ENCODE measurements at places on chromosomes 4 and X.

GRCh38 chr4:4325321-4325720 lies 35.3 kb downstream of the ZBTB49 start:
- DNase-seq = no peak

DNA sequence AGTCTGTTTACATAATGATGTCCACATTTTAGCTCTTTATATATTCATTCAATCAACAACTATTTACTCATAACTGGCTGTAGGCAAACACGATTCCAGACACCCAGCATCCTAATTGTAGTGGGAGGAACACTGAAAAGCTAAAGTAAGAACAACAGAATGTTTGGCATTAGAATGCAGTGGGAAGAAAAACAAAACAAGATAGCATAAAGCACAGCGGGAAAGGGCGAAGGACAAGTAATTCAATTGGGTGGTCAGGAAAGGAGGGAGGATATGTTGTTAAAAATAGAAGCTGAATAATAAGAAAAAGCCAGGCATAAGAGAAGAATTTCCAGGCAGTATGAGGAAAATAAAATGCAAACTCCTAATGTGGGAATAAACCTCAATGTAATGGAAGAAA lies 189.5 kb upstream of the FAT4 start:
- no peak for DNase-seq

- DNase-seq = no peak
Observed at GRCh38 chrX:80139564-80139963, 125.0 kb downstream of the TBX22 start.

DNA sequence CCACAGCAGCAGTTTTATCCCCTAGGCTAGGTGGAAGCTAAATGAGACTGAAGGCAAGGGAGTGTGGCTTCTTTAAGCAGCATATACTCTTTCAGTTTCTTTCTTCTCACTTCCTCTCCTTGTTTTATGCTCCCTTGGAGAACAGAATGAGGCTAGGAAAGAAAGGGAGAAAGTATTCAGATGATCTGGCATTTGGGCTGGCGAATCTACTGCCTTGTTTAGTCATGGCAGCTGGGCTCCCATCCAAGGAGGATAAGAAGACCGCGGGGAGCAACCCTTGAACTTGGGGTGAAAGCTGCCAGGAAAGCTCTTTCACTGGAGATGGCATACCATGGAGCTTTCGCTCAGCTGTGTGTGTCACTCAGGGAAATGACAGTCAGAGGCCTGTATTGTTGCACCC lies 72.1 kb downstream of the ARHGEF38 start:
- no peak for DNase-seq

GRCh38 chr4:7415927-7416686 lies 18.6 kb downstream of the PSAPL1 start:
- no peak for DNase-seq

- no peak for DNase-seq
Observed at GRCh38 chrX:65608026-65608425, 59.4 kb upstream of the MSN start.

- peak; percentile 1 for DNase-seq
Observed at GRCh38 chrX:97790850-97791249, 907.1 kb downstream of the RPA4 start.

DNA sequence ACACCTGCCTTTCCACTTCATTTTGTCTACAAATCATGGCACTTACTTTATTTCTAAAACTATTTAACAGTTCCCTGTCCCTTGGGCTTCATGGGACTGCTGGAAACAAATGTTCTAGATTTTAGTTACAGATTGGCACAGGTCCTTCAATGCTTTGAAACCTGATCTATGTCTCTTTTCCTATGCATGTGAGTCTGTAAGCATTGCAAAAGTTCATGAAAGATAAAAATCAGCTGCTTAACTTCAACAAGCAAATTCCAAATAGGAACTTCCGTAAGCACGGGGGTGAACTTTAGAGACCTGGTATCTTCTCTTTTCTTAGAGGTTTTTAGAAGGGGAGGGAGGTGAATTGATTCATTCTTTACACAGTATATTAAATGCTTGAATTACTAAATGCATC lies 9.5 kb downstream of the LGI2 start:
- no peak for DNase-seq

GRCh38 chr4:74682567-74683359 lies 111.6 kb downstream of the BTC start:
- DNase-seq = no peak

DNA sequence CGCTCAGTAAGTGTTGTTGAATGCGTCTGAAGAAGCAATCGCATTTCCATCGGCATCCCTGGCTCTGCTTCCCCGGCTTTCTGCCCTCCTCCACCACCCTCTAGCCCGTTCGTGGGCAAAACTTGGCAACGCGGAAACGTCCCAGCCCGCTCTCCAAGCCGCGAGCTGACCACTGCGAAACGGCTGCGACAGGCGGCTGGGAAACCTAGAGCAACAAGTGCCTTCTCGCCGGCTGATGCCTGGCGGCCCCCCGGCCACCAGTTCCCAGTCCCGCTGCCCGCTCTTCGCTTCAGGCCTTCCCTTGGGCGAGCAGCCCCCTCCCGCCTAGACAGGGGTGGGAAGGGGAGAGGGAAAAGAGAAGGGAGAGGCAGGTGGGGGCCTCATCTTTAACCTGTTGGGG lies 837 bp downstream of the CITED1 start:
- no peak for DNase-seq

GRCh38 chr4:7964890-7965662 lies 25.4 kb upstream of the AFAP1 start:
- peak; percentile 41 for DNase-seq

- DNase-seq = no peak
Observed at GRCh38 chrX:150767475-150768131, 74.4 kb downstream of the MTMR1 start.

- DNase-seq = no peak
Observed at GRCh38 chrX:8204943-8205342, 33.9 kb upstream of the VCX2 start.

DNA sequence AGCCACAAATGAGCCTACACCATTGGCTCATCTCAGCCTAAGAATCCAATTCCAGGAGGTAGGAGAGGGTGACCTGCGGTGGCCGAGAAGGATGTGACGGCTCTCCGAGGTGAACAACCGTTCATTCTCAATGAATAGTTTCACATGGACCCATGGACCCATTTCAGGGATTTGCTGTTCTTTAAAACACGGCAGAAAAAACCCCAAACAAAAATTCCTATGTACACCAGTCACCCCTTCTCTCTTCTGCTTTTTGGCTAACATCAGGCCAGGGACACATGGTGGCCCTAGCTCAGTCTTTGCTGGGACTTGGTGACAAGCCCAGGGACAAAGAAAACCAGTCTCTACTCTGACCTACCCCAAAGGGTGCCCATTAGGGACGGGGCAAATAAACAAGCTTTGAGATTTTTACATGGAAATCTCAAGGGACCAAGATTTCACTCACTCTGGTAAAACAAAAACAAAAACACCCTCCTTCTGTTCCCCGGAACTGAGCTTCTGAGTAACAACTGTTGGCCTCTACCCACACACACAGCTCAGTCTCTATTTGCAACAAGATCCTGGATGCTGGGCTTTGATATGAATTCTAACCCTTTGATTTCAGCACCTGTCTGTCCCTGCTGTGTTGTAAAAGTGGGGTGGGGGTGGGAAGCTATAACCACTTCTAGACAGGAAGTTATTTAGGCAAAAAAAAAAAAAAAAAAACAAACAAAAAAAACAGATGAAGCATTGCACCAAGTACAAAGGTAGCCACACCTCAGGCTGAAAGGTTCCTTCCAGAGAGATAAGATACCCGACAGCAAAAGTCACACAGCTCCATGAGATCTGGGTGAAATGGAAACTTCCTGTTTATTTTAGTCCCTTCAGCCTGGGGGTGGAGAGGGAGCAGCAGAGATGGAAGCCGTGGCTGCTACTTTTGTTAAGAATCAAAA lies 49.0 kb downstream of the DDX3X start:
- no peak for DNase-seq

- no peak for DNase-seq
Observed at GRCh38 chr4:16043642-16044498, 40.0 kb downstream of the PROM1 start.

DNA sequence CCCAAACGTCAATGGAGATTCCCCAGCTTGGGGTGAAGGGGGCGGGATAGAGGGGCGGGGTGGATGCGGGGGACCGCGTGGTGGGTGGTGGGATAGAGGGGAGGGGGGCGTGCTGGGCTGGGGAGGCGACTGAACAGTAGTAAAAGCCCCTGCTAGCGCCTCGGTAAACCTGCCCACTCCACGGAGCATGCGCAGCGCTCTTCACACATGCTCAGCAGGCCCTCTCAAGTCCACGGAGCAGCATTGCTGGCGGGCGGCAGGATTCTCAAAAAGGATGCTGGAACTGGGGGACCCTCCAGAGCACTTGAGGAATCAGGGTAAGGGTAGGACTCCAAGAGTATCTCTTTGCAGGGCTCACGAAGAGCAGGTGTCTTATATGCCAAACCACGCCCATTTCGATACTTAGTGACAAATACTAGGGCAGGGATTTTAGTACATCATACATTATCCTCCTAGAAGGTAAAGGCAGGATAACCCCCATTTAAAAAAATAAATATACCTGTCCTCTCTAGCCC lies 378 bp upstream of the RPS6KA6 start:
- DNase-seq = no peak

DNA sequence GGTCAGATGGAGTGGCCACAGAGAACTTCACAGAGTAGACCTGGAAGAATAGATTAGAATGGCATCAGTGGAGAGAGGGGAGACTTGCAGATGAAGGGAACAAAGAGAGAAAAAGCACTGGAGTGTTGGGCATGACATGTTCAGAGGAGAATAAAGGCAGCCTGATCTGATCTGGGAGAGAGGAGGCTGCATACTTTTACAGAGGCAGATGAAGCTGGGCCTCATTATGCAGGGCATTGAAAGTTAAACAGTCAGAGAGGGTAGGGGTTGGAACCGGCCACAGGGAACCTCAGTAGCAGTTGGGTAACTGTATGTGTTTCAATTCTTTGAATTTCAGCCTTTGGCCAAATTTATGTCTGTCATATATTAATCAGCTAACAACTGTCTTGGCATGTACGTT lies 61.2 kb downstream of the SH3BGRL start:
- DNase-seq = no peak

DNA sequence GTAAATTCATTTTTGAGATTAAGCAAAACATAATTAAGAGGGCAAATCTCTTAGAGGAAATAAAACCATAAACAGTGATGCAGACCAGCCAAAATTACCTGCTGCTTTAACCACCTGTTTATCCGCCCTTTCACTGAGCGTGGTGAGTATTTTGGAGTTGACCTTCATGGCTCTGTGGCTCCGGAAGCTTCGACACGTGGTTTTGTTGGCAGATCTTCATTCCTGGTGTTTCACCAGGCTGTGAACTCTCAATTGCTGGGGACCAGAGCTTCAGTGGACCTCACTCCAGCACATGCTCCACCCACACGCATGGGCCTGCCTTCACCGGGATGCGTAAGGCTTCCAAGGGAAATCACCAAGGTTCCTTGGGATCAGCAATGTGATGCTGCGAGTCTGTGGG lies 83.8 kb downstream of the FHDC1 start:
- no peak for DNase-seq

- no peak for DNase-seq
Observed at GRCh38 chr4:152572417-152573086, 36.7 kb upstream of the FBXW7 start.

- no peak for DNase-seq
Observed at GRCh38 chrX:13760426-13760825, 25.9 kb downstream of the OFD1 start.

DNA sequence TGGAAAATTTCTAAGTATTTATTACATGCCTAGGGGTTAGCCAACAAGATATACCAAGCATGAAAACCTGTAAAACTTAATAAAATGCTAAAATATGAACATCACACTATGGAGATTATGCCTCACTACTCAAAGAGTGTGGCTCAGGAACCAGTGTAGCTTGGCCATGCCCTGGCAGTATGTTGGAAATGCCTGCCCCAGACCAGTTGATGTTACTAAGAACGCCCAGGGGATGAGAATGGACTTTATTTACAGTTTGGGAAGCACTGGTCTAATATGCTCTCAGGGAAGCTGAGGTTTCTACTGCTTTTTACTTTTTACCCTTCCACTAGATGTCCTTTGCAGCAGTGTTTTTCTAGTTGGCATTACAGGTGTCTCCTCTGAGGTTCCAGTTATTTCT lies 23.7 kb upstream of the TXLNG start:
- DNase-seq = no peak

DNA sequence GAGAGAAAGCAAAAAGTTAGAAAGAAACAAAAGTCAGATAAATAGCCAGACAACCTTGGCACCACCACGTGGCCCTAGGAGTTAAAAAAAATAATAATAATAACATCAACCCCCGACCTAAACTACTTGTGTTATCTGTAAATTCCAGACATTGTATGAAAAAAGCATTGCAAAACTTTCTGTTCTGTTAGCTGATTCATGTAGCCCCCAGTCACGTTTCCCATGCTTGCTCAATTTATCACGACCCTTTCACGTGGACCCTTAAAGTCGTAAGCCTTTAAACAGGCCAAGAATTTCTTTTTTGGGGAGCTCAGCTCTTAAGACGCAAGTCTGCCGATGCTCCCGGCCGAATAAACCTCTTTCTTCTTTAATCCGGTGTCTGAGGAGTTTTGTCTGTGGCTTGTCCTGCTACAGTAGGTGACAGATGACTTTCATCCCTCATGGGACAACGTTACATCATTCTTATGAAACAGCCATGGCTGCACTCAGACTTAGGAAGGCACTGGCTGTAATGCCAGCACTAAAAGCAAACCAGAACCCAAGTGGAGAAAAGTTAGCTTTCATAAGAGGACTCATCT lies 520 bp downstream of the ACOX3 start:
- no peak for DNase-seq

GRCh38 chrX:39450234-39450977 lies 647.4 kb downstream of the BCOR start:
- DNase-seq = no peak

GRCh38 chr4:153393397-153393796 lies 48.9 kb downstream of the MND1 start:
- DNase-seq = no peak

DNA sequence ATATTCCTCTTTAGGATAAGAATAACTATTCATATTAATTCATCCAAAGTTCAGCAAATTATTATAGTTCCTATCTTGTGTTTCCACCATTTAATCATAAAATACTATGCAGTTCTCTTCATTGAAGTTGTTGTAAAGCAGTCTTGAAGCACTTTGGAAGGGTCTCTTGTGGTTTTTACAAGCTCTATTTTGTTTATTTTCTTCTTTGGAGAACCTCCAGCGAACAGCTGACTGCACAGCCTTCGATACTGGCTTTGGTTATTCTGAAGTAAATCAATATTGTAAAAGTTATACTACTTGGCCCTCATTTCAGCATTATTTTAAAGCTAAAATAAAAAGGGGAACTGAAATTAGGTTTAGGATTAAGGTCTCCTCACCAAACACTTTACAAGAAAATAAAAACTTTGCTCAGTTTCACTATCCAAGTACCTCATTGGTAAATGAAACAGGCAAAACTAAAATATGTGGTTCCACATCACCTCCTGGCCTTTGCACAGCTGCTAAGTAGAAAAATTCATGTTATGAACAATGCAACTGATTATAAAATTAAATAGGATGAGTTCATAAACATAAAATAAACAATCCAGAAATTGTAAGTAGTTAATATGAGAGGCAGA lies 1629.2 kb upstream of the ADGRL3 start:
- DNase-seq = no peak

Measured in T-helper 1 cell (primary cell).